ENCODE measurements at places on chromosomes 6 and 20. TPM values are rescaled to one million over a fixed set of nuclear protein-coding genes. Genes with fewer than 3 reads are reported as not detected.

DNA sequence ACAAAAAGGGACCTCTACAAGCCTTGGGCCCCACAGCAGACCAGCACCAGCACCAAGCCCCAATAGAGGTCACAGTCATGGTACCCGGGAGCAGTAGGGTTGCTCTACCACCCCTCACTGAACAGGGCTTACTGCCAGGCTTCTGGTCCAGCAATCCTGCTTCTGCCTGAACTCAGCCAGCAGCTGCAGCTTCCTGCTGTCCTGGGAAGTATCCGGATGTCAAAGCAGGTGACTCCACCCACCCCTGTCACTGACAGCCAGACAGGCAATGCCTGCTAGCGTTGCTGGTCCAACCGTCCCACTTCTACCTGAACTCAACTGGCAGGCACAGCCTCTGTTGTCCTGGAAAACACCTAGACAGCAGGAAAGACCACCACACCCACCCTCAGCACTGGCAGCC lies 47.0 kb upstream of the PCSK2 start:
- DNase-seq = no peak

- DNase-seq = no peak
Observed at GRCh38 chr6:41972826-41973225, 31.2 kb upstream of the CCND3 start.

DNA sequence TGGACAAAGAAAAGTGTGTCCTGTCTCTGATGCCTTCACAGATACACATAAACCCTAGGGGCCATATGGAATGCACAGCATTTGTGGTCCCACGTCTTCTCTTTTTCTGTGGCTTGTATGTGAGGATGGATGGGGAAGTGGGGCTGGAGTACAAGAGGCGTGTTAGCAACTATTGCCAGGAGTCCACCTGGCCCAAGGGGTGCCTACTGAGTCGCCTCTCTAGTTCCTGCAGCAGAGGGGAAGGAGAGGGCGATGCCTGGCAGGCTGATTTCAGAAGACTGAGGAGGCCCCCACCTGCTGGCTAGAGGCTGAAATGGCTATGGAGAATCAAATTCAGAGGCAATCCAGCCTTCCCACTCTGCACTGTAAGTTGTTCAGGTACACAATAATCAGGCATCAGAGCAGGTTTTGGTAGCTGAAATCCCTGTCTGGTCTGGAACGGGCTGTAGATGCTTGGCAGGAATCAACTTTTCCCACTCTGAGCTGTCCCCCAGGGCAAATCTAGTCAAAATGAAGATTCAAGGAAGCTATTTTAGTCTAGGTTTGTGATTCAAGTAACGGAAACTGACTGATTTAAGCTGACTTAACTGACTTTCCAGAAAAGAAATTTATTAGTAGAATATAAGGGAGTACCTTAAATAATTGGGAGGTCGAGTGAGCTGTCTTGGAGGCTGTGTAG lies 14.9 kb upstream of the PPARD start:
- DNase-seq = no peak

The KCNB1 gene
- total RNA-seq = not detected

DNA sequence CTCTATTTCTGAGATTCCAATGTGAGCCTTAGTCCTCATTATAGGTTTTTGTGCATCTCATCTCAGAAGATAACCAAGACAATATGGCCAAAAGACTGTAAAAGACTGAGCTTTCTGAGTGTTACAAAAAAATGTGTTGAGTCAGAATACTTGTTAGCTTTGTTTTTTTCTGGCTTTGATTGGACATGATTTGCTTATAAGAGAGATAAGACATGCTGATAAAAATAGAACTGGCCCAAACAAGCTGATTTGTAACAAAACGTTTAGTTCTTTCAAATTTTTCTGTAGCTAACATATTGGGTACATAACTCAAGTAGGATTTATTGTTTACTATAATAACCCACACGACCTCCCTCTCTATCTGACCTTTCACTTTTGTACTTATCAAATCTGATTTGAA lies 32.9 kb downstream of the FILIP1 start:
- no peak for DNase-seq

DNA sequence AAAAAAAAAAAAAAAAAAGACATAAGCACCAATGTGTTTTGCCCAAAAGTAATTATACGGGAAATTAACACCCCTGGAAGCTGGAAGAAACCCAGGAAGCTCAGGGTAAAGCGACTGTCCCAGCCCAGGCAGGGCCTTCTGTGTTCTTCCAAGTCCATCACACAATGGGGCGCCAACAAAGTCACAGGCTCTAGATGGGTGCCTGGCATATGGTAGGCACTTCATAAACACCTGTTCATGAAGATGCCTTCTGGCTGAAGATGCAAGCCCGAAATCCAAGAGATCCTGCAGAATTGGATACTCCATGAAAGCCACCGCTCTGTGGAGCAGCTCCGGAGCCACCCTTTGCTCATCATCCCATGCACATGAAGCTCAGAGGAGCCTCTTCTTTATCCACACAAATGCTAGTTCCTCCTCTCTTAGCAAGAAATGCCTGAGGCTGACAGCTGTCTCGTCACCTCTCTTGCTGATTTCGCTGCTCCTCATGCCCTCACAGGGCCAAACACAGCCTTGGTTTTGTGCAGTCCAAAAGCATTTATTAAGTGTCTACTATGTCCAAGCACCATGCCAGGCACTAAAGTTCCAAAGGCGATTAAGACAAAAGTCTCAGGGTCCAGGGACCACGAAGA lies 76.6 kb downstream of the TRERF1 start:
- no peak for DNase-seq

GRCh38 chr6:71979911-71980310 lies 93.6 kb downstream of the RIMS1 start:
- no peak for DNase-seq

DNA sequence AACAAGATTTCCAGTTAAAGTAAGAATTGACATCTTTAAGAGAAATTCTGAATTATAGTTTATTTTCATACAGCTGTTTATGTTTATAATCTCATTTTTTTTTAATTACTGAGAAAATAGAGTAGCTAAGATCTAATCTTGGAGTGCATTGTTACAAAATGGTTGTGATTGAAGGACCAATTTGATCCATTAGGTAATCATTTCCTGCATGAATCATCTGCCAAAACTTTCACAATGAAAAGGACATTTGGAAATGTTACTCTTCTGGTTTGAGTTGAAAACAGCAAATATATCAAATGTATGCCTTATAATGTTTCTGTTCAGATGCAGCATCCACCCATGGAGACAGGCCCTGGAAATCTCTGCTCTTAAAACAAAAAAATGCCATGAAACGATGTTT lies 19.0 kb downstream of the TUBB2A start:
- DNase-seq = no peak

The NKX2-4 gene
- not detected for total RNA-seq

The HUS1B gene
- total RNA-seq = 0.99 TPM
